ENCODE measurements at places on chromosomes 12 and 14.
A peak's percentile ranks its signal among the peaks of the same experiment; 100 is the strongest.

- DNase-seq: no peak
Observed at GRCh38 chr12:103011974-103012763, 54.7 kb downstream of the ASCL1 start.

DNA sequence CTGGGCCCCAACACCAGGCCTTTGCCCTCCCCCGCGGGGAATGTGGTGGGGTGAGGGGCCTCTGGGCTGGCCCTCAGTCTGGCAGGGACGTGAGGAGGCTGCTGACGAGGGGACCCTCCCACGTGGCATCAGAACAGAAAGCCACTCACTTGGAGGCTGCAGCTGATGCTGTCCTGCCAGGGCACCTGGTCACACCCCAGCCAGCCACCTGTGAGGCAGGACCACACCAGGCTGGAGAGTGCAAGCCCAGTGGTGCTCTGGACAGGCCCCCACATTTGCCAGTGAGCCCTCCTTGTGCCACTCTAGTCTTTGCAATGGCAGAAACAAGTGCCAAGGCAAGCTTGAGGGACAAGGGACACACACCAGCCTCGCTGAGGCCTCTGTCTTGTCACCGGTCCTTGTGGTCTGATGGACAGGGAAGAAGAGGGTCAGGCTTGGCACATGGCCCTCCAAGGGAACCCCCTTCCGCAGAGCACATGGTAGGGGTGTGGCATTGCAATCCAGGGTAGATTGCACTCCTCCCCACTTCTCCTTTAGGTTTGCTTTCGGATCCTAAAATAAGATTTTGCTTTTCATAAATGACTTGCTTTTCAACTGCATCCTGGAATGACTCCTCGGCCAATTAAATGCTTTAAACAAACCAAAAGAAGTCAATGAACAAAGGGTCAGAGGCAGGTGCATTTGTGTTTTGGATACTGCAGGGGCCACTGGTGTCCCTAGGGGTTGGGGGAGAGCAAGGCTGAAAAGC lies 53.7 kb downstream of the CCDC88C start:
- DNase-seq: no peak

DNA sequence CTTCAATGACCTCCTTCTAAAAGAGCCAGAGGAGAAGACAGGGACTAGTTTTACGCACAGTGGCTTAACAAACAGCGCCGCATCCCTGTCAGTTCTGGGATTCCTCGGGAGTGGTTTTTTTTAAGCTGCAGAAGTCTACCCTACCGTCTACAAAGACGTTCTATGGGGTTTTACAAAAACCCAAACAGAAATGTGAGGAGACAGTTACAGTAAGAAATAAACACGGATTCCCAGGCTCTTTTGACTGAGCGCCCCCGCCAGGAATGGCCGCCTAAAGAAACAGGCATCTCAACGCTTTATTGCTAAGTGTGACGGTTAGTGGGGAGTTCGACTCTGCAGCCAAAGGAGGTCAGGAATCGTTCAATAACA lies 484 bp downstream of the ALKBH1 start:
- DNase-seq: peak; percentile 24

DNA sequence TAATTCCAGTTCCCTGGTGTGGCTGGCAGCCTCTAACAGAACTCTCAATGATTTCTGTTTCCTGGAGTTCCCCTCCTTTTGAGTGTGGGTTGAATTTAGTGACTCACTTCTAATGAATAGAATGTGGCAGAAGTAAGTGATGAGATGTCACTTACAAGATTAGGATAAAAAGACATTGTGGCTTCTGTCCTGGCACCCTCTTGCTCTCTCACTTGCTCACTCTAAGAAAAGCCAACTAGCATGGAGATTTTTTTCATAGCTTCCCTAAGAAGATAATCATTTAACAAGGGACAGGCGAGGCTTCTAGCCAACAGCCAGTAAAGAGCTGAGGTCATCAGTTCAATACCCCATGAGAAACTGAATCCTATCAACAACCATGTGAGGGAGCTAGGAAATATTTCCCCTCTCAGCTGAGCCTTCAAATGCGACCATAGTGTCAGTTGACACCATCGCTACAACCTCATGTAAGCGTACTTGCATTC lies 156.7 kb downstream of the TMTC3 start:
- no peak for DNase-seq

GRCh38 chr14:97977651-97978261 lies 1180.6 kb downstream of the VRK1 start:
- no peak for DNase-seq

DNA sequence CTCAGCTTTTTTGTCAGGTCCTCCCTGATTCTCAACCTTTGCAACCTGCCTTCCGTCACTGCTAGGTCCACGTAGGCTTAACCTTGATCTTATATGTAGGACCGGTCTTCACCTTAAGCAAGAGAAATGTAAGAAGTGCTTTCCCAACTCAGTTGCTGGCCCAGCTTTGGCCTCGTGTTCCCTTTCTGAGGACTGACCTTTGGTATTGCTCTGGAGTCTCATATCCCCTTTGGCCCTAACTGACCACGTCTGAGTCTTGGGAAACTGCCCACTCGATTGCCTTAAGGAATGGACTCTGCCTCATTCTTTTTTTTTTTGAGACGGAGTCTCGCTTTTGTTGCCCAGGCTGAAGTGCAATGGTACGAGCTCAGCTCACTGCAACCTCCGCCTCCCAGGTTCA lies 8.0 kb downstream of the ACOT6 start:
- no peak for DNase-seq

DNA sequence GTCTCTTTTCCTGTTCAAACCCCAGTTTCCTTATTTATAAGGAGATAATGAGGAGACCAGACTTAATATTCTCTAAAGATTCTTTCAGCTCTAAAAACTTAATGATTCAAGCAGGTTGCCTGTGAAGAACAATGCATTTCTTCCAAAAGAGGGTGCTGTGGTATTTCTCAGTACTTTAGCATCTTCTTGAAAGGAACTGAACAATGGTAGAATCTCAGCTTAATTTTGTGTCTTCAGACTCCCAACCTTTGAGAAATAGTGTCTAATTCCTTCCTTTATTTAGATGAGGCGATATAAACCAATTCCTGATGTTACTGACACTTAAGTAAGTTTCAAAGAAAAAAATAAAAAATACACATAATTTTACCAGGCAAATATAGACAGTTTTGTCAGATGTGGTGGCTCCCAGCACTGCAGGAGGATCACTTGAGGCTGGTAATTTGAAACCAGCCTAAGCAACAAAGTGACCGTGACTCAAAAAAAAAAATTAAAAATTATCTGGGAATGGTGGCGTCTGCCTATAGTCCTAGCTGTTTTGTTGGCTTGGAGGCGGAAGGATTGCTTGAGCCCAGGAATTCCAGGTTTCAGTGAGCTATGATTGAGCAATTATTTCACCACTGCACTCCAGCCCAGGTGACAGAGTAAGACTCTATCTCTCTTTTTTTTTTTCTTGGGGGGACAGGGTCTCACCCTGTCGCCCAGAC lies 76.9 kb upstream of the PSMA6 start:
- DNase-seq: peak; percentile 44

DNA sequence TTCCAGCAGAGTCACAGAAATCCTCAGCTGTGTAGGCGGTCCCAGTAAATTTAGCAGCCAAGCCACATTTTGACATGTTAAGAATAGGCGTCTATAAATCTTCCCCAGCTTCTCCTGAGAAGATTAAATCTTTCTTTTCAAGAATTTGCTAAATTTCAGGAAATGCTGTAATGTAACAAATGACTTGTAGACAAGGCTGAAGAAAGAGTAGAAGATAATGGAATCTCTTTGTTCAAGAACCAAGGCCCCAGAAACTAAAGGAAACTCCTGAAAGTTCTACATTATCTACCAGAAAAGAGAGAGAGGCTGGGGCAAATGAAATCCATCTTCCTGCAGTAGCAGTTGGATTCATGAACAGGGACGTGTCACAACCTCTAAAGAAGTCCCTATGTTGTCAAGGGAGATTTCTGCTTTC lies 760.3 kb downstream of the NOVA1 start:
- peak; percentile 61 for DNase-seq

GRCh38 chr12:93387780-93388179 lies 10.1 kb downstream of the NUDT4 start:
- DNase-seq: no peak

GRCh38 chr12:128745772-128746689 lies 77.7 kb downstream of the SLC15A4 start:
- DNase-seq: no peak

GRCh38 chr12:75698052-75698451 lies 186.6 kb upstream of the KRR1 start:
- DNase-seq: no peak

- no peak for DNase-seq
Observed at GRCh38 chr12:55673638-55674037, 34.1 kb downstream of the ITGA7 start.

- DNase-seq: no peak
Observed at GRCh38 chr14:104883681-104884361, 18.8 kb downstream of the CEP170B start.

GRCh38 chr14:79584679-79585078 lies 626.6 kb downstream of the DIO2 start:
- no peak for DNase-seq

DNA sequence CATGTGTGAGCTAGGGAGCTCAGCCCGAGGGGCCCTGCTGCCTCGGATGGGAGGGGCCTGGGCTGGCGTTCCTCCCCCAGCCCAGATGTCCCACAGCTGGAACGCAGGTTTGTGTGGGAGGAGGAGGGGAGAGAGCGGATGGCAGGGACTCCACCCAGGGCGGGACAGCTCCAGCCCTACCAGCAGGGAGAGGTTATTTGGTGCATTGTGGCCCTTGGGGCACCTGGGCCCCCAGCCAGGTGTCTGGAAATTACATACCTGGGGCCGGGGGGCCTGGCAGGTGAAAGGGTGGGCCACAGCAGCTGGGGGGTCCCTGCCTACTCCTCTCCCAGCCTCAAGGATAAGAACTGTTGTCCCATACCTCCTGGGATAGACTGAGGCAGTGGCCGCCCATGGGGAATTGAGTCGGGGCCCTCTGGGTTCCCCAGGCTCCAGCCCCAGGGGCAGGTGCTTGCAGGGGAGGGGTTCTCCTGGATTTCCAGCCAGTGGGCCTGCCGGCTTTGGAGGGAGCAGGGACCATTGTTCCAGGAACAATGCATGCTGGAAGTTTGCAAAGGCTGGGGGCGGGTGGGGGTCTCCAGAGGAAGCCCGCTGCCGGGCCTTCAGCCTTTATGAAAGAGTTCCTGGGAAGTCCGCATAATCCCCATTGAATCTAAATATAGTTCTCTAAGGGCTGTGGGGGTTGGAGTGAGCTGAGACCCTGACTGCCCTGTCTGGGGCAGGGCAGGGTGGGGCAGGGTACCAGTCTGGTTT lies 1.2 kb downstream of the KIF26A start:
- no peak for DNase-seq

- no peak for DNase-seq
Observed at GRCh38 chr14:32457213-32457920, 128.3 kb downstream of the AKAP6 start.

GRCh38 chr12:105993766-105994555 lies 144.8 kb downstream of the NUAK1 start:
- DNase-seq: no peak

GRCh38 chr12:123973552-123974341 lies 732 bp downstream of the ZNF664 start:
- DNase-seq: no peak

- no peak for DNase-seq
Observed at GRCh38 chr12:49230176-49230804, 34.6 kb upstream of the TUBA1C start.

GRCh38 chr12:20155374-20155773 lies 213.0 kb upstream of the PDE3A start:
- DNase-seq: no peak

DNA sequence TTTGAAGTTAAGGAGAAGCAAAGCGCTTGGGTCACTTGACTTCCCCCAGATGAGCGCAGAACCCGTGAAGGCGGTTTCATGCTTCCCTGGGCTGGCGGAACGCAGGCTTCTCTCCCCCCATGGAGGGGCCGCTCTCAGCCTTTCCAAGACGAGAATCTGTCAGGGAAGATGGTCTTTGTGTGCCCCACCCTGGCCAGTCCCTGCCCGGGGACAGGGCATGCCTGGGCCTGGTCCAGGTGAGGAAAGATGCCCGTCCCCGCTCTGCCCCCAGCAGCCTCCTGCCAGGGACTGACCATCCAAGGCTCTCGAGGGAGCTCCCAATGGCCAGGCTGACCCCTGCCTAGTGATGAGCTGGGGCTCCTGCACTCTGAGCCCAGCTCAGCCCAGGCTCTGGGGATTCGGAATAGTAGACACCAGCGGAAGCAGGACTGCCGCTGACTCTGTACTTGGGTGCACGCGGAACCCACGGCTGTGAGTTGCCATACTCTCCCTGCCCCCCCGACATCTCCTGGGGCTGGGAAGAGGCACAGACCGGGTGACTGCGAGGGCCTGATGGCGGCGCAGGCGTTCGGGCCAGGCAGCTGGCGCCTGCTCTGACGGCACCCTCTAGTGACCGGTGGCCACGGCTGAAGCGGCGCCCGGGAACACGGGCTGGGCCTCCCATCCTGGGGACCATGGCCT lies 142.2 kb upstream of the FKBP4 start:
- DNase-seq: no peak

DNA sequence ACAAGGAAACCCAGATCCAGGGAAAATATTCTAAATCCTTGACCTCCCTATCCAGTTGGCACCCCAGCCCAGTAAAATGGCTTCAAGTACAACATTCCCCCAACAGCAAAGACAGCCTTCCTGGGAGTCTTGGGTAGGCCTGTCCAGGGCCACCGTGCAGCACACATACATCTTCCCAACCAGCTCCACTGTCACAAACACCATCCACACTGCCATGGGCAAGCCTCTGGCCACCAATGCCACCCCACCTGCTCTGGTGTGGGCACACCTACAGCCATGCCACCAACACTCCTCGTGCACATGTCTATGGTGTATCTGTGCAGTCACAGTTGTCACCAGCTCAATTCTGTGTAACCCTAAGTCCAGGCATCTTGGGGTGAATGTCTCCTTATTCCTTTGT lies 193.2 kb downstream of the DAD1 start:
- no peak for DNase-seq

GRCh38 chr12:84842406-84843013 lies 70.1 kb downstream of the SLC6A15 start:
- DNase-seq: peak; percentile 37

DNA sequence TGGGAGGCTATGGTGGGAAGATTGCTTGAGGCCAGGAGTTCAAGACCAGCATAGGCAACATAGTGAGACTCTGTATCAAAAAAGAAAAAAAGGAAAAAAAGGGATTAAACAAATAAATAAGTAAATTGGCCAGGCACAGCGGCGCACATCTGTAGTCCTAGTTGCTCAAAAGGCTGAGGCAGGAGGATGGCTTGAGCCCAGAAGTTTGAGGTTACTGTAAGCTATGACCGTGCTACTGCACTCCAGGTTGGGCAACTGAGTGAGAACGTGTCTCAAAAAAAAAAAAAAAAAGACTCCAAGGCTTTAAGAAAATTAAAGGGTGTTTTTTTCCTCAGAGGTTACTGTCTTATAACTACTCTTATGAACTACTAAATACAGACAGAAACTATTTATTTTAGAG lies 11.7 kb downstream of the BEST3 start:
- no peak for DNase-seq
